Activated T-cell treated with anti-CD3 and anti-CD28 coated beads for 4 hours (primary cell): ENCODE measurements at places on chromosomes 7 and 10.

- DNase-seq: no peak
Measured at GRCh38 chr10:28719789-28720436, 42.6 kb downstream of the BAMBI start.

DNA sequence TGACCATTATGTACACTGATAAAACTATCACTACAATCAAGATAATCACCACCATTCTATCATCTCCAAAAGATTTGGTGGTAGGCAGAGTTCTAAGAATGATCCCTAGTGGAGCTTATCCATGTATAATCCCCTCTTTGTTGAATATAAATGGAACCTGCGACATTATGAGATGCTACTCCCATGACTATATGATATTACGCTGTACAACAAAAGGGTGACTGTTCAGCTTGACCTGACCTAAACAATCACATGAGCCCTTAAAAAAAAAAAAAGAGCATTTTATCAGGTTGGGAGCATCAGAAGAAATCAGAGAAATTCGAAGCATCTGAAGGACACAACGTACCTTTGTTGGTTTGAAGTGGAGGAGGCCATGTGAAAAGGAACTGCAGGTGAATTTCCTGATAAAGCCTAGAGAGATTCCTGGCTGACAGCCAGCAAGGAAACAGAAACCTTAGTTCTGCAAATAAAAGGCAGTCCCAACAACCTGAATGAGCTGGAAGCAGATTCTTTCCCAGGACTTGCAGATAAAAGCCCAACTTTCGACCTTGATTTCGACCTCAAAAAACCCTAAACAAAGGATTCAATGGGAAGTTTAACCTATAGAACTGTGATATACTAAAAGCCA is 270.7 kb downstream of the ADRA2A start:
- DNase-seq: no peak

DNA sequence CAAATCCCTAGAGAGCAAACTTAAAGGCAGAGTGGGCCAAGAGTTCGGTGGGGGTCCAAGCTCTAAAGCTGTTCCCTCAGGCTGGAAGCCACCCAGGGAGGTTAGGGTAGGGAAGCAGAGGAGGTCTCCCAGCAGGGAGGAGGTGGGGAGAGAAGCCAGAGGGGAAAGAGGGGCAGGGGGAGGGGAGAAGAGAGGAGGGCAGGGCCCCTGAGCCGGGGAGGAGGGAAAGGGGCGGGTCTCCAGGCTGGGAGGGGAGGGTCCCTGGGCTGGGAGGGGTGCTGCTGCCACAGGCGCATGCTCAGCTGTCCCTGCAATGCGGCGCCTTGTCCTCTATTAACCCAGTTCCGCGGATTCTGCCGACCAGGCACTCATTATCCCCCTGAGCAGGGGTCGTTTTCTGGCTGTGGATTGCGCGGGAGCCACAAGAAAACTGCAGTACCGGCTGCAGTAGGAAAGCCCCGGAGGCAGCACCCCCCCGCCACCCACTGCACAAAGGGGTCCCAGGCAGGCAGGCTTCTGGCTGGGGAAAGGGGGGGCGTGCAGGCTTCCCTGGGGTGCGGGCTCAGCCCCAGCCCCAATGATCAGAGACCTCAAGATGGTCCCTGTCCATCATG is 49.3 kb downstream of the CAMK2B start:
- DNase-seq: no peak

GRCh38 chr10:122285506-122286444 is 14.7 kb downstream of the BTBD16 start:
- no peak for DNase-seq

GRCh38 chr10:70551466-70551865 is 51.1 kb downstream of the PRF1 start:
- DNase-seq: no peak

GRCh38 chr10:49161411-49161997 is 26.7 kb downstream of the TMEM273 start:
- DNase-seq: no peak

- no peak for DNase-seq
Measured at GRCh38 chr7:99121496-99122021, 22.3 kb downstream of the SMURF1 start.
